ENCODE measurements at places on chromosomes 6 and 20. TPM values are rescaled to one million over a fixed set of nuclear protein-coding genes. Genes with fewer than 3 reads are reported as not detected.
A peak's percentile ranks its signal among the peaks of the same experiment; 100 is the strongest.

- H3K36me3 ChIP-seq: no peaks in the 10 kb centered on the region
- H3K27me3 ChIP-seq: no peaks in the 10 kb centered on the region
- H3K4me1 ChIP-seq: peaks cover 7% of the 10 kb centered on the region
- no peak overlapping the region for H3K27ac ChIP-seq
- H3K4me3 ChIP-seq: no peak overlapping the region
These were observed 46.1 kb upstream of the TMX4 start for GRCh38 chr20:8065691-8066090.

Gene DBNDD2
- total RNA-seq: 139 TPM

Gene IRF4
- total RNA-seq: 0.15 TPM

DNA sequence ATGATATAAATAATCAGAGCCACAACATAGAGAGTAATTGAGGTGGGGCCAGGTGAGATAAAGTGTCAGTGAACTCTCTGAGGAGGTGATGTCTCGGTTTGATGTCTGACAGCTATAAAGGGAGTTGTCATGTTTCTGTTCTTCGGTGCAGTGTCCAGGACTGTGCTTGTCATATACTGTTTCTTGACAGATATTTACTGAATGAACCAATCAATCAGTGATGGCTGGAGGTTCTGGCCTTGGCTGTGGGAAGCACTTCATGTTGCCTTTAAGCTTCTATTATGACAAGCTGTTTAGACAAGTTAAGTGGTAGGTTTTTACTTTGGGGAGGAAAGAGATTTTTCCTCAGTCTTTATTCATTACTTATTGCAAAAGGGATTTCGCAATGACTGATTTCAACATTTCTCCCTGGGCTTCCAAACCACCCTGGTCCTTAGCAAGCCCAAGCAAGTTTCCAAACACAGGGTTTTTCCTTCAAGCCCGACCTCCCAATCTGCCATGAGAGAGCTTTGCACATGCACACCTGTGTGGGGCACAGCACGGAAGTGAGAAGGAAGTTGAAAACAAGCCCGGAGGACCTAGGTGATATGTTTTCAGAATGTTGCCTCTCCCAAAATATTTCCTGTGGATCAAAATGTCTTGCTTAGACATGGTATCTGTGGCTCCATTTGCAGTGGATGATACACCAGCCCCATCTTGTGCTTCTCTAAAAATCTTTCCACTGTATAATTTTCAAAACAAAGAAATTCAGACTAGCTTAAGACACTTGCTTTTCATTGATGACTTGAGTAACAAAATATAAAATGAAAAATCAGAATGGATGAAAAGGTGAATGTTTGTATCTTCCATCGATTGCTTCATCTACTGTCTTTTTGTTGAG is 567.3 kb upstream of the BTBD3 start:
- no peak overlapping the region for H3K27ac ChIP-seq
- H3K36me3 ChIP-seq: no peaks in the 10 kb centered on the region
- DNase-seq: no peak
- H3K4me3 ChIP-seq: no peak overlapping the region

DNA sequence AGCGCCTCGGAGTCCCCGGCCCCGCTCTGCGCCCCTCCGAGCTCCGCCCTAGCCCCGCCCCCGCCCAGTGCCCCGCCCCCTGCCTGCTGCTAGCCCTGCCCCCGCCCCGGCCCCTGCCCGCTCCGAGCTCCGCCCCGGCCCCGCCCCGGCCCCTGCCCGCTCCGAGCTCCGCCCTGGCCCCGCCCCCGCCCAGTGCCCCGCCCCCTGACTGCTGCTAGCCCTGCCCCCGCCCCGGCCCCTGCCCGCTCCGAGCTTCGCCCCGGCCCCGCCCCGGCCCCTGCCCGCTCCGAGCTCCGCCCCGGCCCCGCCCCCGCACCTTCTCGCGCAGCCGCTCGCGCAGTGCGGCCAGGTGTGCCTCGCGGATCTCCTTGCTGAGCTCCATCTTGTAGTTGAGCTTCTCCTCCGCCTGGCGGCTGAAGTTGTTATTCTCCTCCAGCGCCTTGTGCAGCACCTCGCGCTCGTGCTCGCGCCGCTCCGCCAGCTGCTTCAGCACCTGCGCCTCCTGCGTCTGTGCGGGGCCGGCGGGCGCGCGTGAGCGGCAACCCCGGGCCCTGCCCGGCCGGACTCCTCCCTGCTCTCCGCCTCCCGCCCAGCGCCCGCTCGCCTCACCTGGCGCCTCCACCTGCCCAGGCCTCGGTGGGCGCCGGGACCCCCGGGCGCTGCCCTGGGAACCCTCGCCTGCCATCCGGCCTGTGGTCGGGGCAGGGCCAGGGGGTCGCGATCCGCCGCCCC is 11.3 kb downstream of the STMN3 start:
- peak overlapping the region; percentile 50 for H3K4me3 ChIP-seq
- H3K27ac ChIP-seq: peak overlapping the region; percentile 85
- no peaks in the 10 kb centered on the region for H3K27me3 ChIP-seq
- H3K36me3 ChIP-seq: no peaks in the 10 kb centered on the region
- peak; percentile 70 for DNase-seq

Gene MCHR2
- not detected for total RNA-seq

DNA sequence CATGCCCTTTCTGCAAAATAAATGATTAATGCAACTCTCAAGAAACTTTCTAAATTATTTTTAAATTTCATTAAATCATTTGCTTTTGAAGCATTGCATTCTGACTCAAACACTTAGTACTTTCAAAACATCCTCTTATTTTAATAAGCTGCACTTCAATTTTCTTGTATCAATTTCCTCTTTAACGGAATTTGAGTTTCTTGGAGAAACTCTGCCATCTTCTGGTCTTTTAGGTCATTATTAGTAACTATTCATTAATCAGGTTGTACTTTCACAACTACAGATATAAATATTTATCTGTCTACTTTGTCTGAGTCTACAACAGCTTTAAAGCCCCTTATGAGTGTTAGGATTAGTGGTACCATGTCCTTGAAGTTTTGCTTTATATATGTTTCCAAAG is 30.2 kb downstream of the TMX4 start:
- no peaks in the 10 kb centered on the region for H3K27me3 ChIP-seq
- DNase-seq: no peak
- peaks cover 15% of the 10 kb centered on the region for H3K36me3 ChIP-seq
- H3K4me1 ChIP-seq: no peaks in the 10 kb centered on the region

- H3K36me3 ChIP-seq: no peaks in the 10 kb centered on the region
- no peak overlapping the region for H3K27ac ChIP-seq
- no peak overlapping the region for H3K4me3 ChIP-seq
- no peak for DNase-seq
- H3K4me1 ChIP-seq: no peaks in the 10 kb centered on the region
- no peaks in the 10 kb centered on the region for H3K27me3 ChIP-seq
These were observed 774.3 kb upstream of the CHD6 start for GRCh38 chr20:42392442-42392841.

- H3K36me3 ChIP-seq: no peaks in the 10 kb centered on the region
- no peak overlapping the region for H3K4me3 ChIP-seq
- H3K4me1 ChIP-seq: no peaks in the 10 kb centered on the region
- peak; percentile 66 for DNase-seq
- no peaks in the 10 kb centered on the region for H3K27me3 ChIP-seq
These were observed 151.0 kb upstream of the HEY2 start for GRCh38 chr6:125598422-125598821.

Gene ARG1
- 1.1 TPM for total RNA-seq

DNA sequence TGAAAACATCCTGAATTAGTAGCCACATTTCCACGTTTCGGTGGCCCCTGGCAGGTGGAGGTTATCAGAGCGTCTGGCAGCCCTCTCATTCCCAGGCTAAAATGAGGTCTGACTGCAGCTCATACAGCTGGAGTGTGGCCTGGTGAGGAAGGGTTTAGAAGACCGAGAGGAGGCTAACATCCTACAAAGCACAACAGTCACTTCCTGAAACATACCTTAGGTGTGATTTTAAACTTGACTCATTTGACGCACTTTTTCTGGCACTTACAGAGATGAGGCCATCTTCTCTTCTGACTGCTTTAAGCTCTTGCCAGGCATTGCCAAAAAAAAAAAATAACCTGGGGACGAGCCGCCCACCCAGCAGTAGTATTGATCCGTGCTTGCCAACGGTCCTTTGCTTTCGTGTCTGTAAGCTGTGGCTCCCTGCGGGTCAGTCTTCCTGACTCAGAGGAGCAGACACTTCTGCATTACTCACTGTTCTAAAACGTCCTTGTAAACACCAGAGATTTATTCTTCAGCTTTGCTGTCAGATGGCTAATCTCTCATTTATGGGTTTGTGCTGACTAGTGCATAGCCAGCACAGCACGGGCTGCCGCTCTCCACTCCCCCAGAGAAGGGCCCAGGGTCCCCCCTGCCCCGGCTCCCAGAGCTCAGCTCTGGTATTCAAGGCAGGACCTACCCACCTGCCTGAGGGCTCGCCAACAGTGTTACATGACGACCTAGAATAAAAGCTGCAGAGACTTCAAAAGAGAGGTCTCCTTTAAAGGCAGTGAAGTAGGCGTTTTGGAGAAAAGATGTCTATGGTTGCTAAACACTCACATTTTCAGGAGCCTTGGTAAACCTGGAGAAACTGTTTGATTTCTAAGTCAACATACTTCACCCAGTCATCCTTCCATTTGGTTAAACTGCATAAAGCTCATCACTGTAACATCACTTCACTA is 78.5 kb upstream of the FRMD1 start:
- H3K36me3 ChIP-seq: no peaks in the 10 kb centered on the region
- no peak overlapping the region for H3K4me3 ChIP-seq
- H3K27me3 ChIP-seq: no peaks in the 10 kb centered on the region
- DNase-seq: peak; percentile 55
- no peaks in the 10 kb centered on the region for H3K4me1 ChIP-seq

- H3K4me1 ChIP-seq: no peaks in the 10 kb centered on the region
- no peak overlapping the region for H3K4me3 ChIP-seq
- H3K27me3 ChIP-seq: no peaks in the 10 kb centered on the region
- no peaks in the 10 kb centered on the region for H3K36me3 ChIP-seq
- DNase-seq: no peak
These were observed 381.8 kb downstream of the CENPW start for GRCh38 chr6:126721581-126722160.

Gene BCAS4
- total RNA-seq: 2.2 TPM

Gene ZNF292
- total RNA-seq: 19.0 TPM

DNA sequence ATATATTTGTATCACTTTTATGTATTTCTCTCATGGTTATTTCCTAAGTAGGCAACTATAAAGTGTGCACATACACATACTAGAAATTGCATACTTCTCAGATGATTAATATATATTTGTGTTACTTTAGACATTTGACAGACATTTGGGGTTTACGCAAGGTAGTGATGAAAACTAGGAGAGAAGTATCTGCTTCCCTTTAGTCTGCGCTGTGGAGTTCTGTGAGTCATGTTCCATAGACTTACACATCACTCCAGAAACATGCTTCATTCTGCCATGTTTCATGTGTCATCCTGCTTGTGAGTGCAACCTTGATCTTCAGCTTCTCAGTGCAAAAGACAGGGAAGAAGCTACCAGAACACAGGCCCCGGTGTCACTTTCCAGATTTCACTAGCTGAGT is 200.7 kb upstream of the BMP2 start:
- no peak for DNase-seq
- H3K4me1 ChIP-seq: no peaks in the 10 kb centered on the region
- H3K27ac ChIP-seq: no peak overlapping the region
- no peaks in the 10 kb centered on the region for H3K36me3 ChIP-seq
- H3K27me3 ChIP-seq: no peaks in the 10 kb centered on the region

GRCh38 chr6:28118217-28118616 is 6.2 kb upstream of the ZSCAN16 start:
- no peak for DNase-seq
- H3K27me3 ChIP-seq: no peaks in the 10 kb centered on the region
- H3K36me3 ChIP-seq: peaks cover 29% of the 10 kb centered on the region
- H3K27ac ChIP-seq: no peak overlapping the region
- no peaks in the 10 kb centered on the region for H3K4me1 ChIP-seq

DNA sequence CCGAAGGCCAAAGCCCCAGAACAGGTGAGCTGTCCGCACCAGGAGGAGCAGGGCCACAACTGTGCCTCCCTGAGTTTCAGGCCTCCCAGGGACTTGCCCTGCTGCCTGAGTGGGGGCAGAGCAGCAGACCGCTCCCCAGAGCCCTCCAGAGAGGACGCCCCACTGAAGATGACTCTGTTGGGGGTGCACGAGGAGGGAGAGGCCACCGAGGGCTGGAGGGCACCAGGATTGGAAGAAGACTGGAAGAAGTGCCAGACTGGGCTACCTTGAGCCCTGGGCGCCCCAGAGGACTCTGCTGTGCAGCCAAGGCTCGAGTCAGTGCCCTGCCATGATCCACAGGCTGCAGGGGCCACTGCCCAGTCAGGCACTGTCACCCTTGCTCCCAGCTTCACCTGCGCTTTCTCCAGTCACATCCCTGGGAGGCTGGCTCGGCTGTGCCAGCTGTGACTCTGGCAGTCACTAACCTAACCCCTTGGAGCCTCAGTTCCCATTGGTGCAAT is 11.3 kb downstream of the CST7 start:
- no peaks in the 10 kb centered on the region for H3K4me1 ChIP-seq
- no peaks in the 10 kb centered on the region for H3K27me3 ChIP-seq
- DNase-seq: no peak
- H3K27ac ChIP-seq: no peak overlapping the region
- no peak overlapping the region for H3K4me3 ChIP-seq
- H3K36me3 ChIP-seq: peaks cover 45% of the 10 kb centered on the region

GRCh38 chr6:82248273-82248735 is 760 bp upstream of the IBTK start:
- peak overlapping the region; percentile 94 for H3K4me3 ChIP-seq
- peaks cover 38% of the 10 kb centered on the region for H3K4me1 ChIP-seq
- no peak for DNase-seq
- H3K27me3 ChIP-seq: no peaks in the 10 kb centered on the region
- no peaks in the 10 kb centered on the region for H3K36me3 ChIP-seq

Gene TFAP2D
- total RNA-seq: not detected

GRCh38 chr6:151551223-151551857 is 57.5 kb downstream of the CCDC170 start:
- no peak for DNase-seq
- no peak overlapping the region for H3K27ac ChIP-seq
- H3K27me3 ChIP-seq: no peaks in the 10 kb centered on the region
- H3K4me1 ChIP-seq: no peaks in the 10 kb centered on the region
- H3K4me3 ChIP-seq: no peak overlapping the region
- H3K36me3 ChIP-seq: no peaks in the 10 kb centered on the region

GRCh38 chr6:35443341-35444030 is 8.7 kb upstream of the FANCE start:
- no peak overlapping the region for H3K27ac ChIP-seq
- no peak for DNase-seq
- no peaks in the 10 kb centered on the region for H3K27me3 ChIP-seq
- no peak overlapping the region for H3K4me3 ChIP-seq
- no peaks in the 10 kb centered on the region for H3K36me3 ChIP-seq
- H3K4me1 ChIP-seq: no peaks in the 10 kb centered on the region

- H3K4me3 ChIP-seq: no peak overlapping the region
- no peak overlapping the region for H3K27ac ChIP-seq
- H3K36me3 ChIP-seq: no peaks in the 10 kb centered on the region
- H3K4me1 ChIP-seq: no peaks in the 10 kb centered on the region
- DNase-seq: no peak
These were observed 1.3 kb upstream of the EMILIN3 start for GRCh38 chr20:41367956-41368355.

Gene AVP
- total RNA-seq: not detected

Gene CAGE1
- not detected for total RNA-seq

- no peak overlapping the region for H3K27ac ChIP-seq
- peak; percentile 48 for DNase-seq
- H3K27me3 ChIP-seq: no peaks in the 10 kb centered on the region
- no peaks in the 10 kb centered on the region for H3K36me3 ChIP-seq
These were observed 23.1 kb upstream of the SMOC2 start for GRCh38 chr6:168417679-168418557.

Gene SNAI1
- total RNA-seq: 4.3 TPM

Gene TSHZ2
- 3.3 TPM for total RNA-seq

Measured in right atrium auricular region (tissue), 2 donors.